ENCODE measurements at places on chromosomes 16 and 17.

GRCh38 chr16:81469710-81470535, 25.3 kb downstream of the CMIP start:
- DNase-seq: no peak

- peak; percentile 68 for DNase-seq
Observed at GRCh38 chr16:77211880-77212740, 12.9 kb downstream of the SYCE1L start.

- DNase-seq: no peak
Observed at GRCh38 chr17:83099086-83099555, 19.7 kb downstream of the METRNL start.

GRCh38 chr17:73401911-73402310, 90.1 kb upstream of the CDC42EP4 start:
- DNase-seq: no peak

DNA sequence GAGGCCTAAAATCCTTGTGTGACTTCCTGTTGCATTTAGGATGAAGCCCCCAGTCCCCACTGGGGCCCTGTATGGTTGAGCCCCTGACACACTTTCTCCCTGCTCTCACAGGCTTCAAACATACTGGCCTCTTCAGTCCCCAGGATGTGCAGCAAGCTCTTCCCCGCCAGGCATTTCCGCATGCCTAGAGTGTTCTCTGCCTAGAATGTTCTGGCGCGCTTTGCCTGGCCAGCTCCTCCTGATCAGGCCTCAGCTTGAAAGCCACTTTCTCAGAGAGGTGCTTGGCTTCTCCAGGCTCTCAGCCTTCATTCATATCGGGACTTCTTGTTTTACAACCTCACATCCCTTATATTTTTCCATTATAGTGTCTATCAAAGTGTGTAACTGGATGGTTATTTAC, 123.7 kb downstream of the SPACA3 start:
- DNase-seq: no peak

DNA sequence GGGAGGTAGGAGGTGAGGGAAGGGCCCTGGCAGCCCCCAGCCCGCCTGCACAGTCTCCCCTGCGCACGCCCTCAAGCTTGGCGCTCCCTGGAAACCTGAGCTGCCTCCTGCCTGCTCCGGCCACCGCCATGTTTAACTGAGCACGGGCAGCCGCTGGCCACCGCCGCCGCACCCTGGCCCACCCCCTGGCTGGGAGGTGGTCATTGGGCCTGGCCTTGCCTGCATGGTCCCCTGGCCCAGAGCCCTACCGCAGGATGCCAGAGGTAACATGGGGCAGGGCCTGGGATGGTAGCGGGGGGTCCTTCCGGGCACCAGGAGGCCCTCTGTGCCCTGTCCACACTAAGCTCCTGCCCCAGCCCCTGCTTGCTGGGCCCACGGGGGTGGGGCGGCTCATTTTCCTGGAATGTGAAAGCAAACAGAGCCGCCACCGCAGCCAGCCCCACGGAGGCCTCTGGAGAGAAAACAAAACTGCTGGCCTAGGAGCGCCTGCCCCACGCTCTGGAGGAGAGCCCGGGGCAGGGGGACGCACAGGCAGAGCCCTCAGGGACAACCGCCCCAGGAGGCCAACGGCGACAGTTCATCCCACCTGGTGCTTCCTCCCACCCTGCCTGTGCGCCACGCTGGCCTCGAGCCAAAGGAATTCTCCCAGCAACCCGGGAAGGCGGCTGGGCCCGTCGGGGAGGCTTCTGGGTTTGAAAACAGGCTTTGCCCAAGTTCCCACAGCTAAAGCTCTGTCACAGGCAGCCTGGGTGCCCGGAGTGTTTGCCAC, 8.9 kb downstream of the NHERF2 start:
- DNase-seq: no peak

GRCh38 chr16:10154389-10154788, 27.8 kb downstream of the GRIN2A start:
- no peak for DNase-seq

GRCh38 chr16:405548-406506, 4.1 kb downstream of the DECR2 start:
- peak; percentile 84 for DNase-seq

- DNase-seq: no peak
Observed at GRCh38 chr16:79480056-79480455, 120.5 kb downstream of the MAF start.

DNA sequence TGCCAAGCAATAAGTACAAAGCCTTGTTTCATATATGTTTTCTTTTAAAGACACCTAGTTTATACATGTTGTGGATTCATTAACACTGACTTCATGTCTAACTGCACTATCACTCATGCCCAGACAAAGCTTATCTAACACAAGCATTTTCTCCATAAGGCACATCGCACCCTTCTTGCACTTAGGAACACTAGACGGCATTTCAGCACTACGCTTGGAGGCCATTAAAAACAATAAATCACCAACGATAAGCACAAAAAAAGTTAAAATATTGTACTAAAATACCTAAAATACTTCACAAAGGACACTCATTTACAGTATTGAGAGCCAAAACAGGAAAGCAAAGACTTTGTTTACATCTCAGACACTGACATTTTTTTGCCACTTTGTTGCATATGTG, 39.0 kb upstream of the TEKT3 start:
- DNase-seq: no peak

GRCh38 chr16:72890587-72890986, 157.3 kb downstream of the ZFHX3 start:
- no peak for DNase-seq

DNA sequence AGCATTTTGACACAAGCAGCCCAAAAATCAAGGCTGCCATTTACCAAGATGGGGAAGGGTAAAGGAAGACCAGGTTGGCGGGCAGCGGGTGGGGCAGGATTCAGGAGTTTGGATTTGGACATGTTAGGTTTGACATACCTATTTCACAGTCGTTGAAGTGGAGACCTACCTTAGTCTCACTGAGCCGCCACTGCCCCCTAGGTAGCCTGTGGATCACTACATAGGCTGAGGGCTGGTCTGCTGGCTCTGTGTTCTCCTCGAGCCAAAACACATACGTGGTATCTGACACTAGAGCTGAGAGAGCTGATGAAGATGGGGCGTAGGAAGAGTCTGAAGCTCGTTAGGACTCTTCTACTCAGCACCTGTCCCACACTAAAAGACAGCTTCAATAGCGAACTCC, 115.1 kb downstream of the HIC1 start:
- DNase-seq: no peak

- DNase-seq: no peak
Observed at GRCh38 chr16:83623091-83623730, 184.6 kb upstream of the HSBP1 start.

All from NCI-H226 (cell line).